ENCODE measurements at places on chromosomes 2 and 18.

DNA sequence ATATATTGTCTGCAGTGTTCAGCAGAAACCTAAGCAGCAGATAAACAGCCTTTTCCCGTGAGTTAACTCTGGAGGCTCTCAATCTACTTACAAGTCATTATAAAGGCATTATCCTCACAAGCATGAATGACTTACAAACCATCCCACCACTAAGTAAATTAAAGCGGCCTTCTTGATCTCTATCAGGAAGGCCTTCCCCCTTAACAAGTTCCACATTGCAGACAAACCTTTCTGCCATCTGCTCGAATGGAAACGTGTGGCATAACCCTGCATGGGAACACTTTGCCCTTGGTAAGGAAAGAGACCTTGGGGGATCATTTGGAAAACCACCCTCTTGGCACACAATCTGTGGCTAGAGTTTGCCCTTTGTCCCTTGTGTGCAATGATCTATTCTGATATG is 199.5 kb downstream of the OSR1 start:
- peak; percentile 11 for DNase-seq

DNA sequence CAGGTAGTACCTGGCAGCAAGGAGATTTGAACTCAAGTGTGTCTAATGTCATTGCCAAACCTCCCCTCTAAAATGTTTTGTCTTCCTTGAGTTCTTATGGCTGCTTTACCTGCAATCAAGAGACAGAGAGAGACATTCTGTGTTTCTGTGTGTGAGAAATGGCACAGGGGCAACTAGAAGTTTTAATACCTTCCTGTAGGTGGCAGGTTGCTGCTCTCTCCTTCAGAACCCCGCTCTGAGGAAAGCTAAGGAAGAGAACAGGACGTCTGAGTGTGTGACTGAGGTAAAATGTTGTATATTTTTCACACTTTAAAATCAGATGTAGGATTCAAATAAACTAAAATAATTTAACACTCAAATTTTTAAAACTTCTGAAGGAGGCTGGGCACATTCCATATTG is 19.2 kb downstream of the DTNA start:
- peak; percentile 53 for DNase-seq

DNA sequence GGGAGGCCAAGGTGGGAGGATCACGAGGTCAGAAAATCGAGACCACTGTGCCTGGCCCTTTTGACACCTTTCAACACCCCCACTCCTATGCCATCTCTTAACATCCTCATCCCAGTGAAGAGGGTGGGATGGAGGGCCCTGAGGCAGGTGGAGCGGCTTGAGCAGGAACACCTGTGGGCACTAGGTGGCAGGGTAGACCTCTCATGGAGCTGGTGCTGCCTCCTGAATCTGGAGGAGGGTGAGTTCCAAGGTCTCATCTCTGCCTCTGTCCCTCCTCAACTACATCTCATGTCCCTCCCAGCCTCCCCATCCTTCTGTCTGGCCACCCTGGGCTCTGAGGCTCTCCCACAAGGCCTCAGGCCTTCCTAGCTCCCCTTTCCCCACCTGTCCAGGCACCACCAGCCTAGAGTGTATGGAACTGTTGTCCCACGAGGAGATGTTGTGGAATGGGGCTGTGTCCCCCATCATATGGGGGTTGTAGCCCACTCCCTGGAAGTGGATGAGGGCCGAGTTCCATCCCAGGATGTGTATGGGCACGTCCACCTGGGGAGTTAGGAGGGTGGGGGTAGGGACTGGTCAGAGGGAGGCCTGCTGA is 17.0 kb upstream of the CRYBA2 start:
- peak; percentile 40 for DNase-seq

GRCh38 chr18:50232419-50232818 is 33.9 kb downstream of the CFAP53 start:
- DNase-seq = no peak

DNA sequence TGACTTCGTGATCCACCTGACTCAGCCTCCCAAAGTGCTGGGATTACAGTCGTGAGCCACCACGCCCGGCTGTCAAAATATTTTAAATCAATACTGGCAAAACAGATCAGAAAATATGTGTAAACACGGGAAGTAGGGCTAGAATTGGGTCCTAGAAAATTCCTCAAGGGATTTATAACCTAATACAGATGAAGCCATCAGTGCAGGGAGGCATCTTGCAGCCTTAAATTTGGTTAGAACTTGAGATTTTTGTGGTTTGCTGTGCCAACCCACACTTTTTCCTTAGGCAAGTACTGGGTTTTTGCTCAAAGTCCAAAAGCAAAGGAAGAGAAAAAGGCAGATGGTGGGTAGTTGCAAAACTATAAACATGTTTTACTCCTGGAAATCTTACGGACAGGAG is 33.7 kb upstream of the NFE2L2 start:
- peak; percentile 69 for DNase-seq

All from H4 (cell line).